Activated CD4-positive, alpha-beta T cell treated with anti-CD3 and anti-CD28 coated beads, Interleukin-2, amount 50 U/mL, for 48 hours (primary cell): ENCODE measurements at places on chromosomes 13 and 19.

- no peak for DNase-seq
These were observed 91.6 kb downstream of the RGCC start for GRCh38 chr13:41548910-41549309.

DNA sequence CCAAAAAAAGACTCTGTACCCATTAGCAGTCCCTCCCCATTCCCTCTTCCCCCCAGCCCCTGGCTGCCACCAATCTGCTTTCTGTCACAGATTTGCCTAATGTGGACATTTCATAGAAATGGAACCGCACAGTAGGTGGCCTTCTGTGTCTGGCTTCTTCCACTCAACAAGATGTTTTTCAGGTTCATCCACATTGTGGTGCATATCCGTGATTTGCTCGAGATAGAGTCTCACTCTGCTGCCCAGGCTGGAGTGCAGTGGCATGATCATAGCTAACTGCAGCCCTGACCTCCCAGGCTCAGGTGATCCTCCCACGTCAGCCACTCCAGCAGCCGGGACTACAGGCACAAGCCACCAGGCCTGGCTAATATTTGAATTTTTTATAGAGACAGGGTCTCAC lies 20.9 kb downstream of the AP2A1 start:
- DNase-seq, result no peak

- DNase-seq, result no peak
These were observed 27.1 kb upstream of the C1QTNF9 start for GRCh38 chr13:24282256-24282655.

DNA sequence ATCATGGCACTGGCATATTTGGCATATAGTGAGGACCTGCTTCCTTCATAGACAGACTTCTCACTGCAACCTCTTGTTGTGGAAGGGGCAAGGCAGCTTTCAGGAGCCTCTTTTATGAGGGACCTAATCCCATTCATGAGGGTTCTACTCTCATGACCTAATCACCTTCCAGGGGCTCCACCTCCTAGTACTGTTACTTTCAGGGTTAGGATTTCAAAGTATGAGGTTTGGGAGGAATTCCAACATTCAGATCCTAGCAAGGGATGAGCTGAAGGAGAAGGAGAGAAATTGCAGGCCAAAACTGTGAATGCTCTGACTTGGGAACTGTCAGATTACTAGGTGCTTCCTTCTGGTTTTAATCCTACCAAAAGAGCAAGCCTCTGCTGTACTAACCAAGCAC lies 87.8 kb downstream of the LMO7 start:
- DNase-seq, result no peak

DNA sequence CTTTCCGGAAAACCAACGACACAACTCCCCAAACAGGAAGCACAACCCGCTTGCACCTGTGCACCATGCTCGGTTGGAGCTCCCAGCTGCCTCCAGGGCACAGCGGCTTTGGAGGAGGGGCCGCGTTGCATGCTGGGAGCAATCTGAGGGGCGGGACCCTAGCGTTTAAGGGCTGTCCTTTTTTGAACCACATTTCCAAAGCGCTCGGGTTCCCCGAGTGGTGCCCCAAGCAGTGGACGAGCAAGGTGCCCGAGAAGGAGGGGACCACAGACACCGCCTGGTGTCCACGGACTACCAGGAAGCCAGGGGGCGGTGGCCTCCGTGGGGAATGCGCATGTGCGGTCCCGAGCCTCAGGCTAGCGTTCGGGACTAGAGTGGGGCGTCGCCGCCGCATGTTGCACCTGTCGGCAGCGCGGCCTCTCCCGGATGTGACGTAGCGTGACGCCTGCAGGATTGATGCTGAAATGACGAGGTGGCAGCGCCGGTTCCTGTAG lies 11.9 kb upstream of the ZNF57 start:
- peak; percentile 58 for DNase-seq

DNA sequence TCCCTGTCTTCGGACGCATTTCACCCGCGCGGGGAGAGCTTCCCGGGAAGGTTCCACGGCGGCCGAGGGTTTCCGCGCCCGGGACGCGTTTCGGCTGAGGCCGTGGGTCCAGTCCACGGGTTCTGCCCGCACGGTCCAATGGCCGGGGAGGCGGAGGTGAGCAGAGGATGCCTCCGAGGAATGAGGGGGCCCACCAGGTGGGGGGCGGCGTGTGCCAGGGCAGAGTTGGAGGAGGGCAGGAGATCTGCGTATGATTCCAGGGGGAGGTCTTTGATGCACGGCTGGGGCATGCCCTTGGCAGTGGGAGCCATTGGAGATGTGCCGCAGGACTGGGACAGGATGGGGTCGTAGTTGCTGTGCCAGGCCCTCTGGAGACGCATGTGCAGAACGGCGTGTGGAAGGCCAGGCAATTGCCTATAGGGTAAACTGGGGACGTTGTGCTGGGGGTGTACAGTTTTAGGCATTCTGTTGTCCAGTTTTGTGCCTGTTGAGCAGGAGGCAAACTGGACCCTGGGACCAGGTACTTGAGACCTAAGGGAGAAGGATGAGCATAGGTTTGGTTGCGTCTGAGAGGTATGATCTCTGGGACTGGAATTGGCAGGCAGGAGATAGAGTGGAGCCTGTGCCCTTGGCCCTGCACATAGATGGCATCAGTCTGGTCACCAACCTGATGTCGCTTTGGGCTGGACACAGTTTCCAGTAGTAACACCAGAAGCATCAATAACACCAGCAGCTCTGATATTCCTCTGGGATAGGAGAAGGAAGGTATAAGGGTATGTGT lies 751 bp downstream of the ZNF584 start:
- DNase-seq, result no peak

DNA sequence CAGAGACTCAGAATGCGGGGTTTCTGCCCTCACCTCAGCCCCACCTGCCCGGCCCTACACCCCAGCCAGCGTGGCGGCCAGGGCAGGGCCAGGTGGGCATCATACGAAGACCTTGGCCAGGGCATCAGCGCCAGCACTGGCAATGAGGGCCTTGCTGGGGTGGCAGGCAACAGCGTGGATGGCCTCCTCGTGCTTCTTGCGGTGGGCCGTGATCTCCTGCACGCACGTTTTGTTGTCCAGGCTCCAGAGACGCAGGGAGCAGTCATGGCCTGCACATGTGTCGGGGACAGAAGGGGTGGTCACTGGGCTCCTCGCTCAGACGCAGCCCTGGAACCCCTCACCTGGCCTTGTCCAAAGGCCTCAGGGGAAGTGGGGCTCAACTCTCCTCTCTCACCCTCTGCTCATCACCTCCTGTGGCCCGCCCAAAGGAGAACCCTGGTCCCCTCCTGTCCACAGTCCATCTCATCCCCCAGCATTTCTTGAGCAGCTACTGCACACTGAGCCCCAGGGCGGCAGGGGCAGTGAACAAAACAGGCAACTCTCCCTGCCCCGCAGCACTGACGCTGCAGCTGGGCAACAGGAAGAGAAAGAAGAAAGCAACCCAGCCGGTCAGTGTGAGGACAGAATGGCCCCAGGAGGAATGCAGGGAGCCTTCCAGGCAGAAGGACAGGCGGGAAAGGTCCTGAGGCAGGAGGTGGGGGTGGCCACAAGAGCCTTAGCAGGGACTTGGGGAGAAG lies 3.8 kb upstream of the PRKD2 start:
- DNase-seq, result no peak

DNA sequence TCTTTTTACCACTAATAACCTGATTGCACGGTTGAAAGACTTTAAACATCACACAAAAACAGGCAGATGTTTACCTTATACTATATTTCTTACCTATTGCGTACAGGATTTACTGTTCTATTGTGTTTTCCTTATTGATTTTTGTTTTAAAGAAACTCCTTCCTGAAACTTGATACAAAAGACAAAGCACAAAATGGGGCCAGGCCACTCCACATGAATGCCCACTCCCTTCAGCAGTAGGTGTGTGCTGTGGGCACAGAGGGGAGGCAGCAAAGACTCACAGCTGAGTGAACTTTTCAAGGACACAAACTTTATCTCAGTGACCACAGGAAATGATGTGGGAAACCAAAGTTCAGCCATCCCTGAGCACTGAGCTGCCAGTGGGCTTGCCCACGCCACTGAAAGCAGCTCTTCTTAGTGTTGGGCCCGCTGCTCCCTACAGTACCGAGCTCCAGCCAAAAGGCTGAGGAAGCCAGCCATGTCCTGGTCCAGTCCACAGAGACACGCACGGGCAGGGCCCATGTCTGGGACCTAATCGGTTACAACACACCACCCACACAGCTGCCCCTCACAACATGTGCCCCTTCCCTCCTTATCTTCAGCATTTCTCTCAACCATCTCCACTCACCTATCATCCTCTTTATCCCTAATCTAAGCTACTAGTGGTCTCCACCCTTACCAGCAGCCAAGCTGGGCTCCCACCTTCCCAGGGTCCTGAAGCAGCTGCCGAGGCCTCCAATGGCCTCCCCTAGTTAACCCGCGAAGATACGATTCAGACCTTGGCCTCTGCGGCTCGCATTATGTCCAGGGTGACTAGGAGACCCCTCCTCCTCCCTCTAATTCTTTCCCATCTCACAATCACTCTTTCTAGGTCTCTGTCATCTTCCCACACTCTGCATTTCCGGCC lies 39.5 kb downstream of the ATP7B start:
- DNase-seq, result no peak

GRCh38 chr13:44853641-44854040 lies 135.6 kb downstream of the NUFIP1 start:
- no peak for DNase-seq

GRCh38 chr19:4362831-4363545 lies 19.6 kb downstream of the MPND start:
- no peak for DNase-seq
